ENCODE measurements at places on chromosomes 6 and 20. TPM values are rescaled to one million over a fixed set of nuclear protein-coding genes. Genes with fewer than 3 reads are reported as not detected.
A peak's percentile ranks its signal among the peaks of the same experiment; 100 is the strongest.

SEMG1 gene
- 0.14 TPM for total RNA-seq

DNA sequence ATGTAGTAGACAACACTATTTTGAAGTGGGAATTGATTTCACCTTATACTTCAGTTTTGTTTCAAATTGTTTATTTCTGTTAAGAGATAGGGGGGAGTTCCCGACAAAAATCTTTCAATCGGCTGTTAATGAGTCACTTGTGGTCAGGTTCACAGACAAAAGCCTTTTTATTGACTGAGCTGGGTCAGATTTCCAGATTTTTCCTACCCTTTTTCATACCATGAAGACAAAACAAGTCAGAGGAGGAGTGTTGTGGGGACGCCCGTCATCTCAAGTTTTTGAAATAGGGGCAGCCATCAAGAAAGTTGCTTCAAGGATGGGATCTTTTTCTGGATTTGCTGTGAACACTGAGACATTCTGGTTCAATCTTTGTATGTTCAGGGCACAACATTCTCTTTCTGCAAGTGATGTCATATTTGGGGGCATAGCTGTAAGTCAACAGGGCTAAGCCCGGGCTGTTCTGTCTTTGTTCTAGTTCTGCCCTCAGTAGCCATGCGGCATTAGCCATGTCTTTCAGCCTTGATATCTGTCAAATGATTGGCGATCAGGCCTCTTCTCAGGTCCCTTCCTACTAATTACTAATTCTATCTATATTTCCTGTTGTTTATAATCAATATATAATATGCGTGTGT, 496.0 kb upstream of the MARCKS start:
- no peak for DNase-seq

DNA sequence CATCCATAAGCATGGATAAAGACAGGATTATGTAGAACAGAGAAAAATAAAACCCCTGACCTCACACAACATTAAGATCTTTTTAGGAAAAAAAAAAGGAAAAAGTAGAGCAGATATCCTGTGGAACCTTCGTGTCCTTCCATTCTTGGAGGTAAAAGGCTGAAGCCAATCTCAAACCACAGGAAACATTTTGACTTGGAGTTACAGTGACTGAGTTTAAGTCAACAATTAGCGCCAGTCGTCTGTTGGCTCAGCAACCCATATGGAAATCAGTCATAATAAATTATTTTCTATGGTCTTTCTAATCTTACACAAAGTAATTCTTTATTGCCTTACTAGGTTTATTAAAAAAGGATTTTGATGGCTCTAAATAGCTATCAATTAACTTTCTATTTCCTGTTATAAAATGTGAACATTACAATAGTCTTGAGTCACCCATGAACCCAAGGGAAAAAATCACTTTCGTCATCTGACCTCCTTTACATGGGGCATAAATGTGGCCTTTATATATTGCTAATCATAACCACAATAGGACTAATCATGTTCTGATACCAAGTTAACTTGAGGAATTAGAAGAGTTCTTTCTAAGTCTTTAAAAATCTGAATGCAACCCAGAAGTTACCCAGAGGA, 592.9 kb downstream of the TFAP2B start:
- no peak for DNase-seq

- DNase-seq: no peak
Measured at GRCh38 chr20:48425817-48426612, 401.8 kb downstream of the PREX1 start.

GRCh38 chr20:11101243-11101642, 427.4 kb upstream of the JAG1 start:
- no peak for DNase-seq

RBM12 gene
- 73.0 TPM for total RNA-seq

DNA sequence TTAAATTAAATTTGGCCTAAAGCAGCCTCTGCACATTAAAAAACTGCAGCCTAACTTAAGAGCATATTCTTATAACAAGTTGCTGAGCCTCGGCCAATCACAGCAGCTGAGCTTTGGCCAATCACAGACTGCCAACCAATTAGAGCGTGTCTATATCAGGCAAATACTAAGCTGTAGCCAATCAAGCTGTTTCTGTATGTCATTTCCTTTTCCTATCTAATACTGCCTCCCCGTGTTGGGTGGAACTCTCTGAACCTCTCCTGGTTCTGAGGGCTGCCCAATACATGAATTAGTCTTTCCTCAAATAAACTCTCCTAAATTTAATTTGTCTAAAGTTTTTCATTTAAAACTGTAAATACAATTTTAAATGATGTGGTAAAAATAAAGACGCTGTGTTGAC, 3.9 kb upstream of the TMEM244 start:
- DNase-seq: no peak

- DNase-seq: no peak
Measured at GRCh38 chr6:110270165-110270564, 88.0 kb downstream of the METTL24 start.

PBOV1 gene
- total RNA-seq: not detected

SCAND1 gene
- total RNA-seq: 92.7 TPM

FAM162B gene
- 0.85 TPM for total RNA-seq

DNA sequence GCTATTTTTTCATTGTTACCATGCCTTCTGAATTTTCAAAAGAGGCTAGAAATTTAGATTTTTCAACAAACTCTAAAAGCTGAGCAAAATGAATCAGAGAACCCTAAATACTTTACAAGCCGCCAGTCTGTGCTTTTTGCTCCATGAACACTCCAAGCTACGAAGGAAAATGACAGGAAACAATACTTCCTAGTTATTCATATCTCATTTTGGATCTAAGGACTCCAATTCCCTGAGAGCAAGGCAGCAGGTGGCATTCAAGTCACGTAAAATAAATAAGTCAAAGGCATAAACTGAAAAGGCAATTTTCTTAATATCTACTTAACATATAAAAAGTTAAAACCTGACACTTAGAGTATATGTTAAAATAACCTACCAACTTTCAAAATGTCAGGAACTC, 50.6 kb downstream of the PDSS2 start:
- no peak for DNase-seq

DNA sequence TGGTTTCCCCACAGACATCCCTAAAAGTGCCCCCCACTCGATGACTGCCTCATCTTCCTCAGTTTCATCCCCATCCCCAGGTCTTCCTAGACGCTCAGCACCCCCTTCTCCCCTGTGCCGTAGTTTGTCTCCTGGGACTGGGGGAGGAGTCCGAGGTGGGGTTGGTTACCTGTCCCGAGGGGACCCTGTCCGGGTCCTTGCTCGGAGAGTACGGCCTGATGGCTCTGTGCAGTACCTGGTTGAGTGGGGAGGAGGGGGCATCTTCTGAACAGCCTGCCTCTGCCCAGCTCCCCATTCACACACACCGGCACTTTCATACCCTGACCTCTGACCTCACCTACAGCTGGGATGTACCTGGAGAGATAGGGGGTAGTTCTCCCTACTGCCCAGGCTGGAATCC, 2.1 kb downstream of the CUTA start:
- DNase-seq: no peak

C6orf163 gene
- 2.7 TPM for total RNA-seq

GRCh38 chr6:43963203-43963602, 164.0 kb downstream of the MRPL14 start:
- no peak for DNase-seq

TRIM15 gene
- 62.5 TPM for total RNA-seq

GRCh38 chr6:52360028-52360427, 1.9 kb upstream of the PAQR8 start:
- DNase-seq: no peak

GRCh38 chr6:119476024-119476423, 126.5 kb upstream of the MAN1A1 start:
- no peak for DNase-seq

GRCh38 chr6:144317736-144318135, 32.6 kb downstream of the UTRN start:
- DNase-seq: no peak

- DNase-seq: peak; percentile 63
Measured at GRCh38 chr6:158939255-158940159, 60.5 kb downstream of the RSPH3 start.

- DNase-seq: no peak
Measured at GRCh38 chr6:135537741-135538301, 40.3 kb upstream of the AHI1 start.

DNA sequence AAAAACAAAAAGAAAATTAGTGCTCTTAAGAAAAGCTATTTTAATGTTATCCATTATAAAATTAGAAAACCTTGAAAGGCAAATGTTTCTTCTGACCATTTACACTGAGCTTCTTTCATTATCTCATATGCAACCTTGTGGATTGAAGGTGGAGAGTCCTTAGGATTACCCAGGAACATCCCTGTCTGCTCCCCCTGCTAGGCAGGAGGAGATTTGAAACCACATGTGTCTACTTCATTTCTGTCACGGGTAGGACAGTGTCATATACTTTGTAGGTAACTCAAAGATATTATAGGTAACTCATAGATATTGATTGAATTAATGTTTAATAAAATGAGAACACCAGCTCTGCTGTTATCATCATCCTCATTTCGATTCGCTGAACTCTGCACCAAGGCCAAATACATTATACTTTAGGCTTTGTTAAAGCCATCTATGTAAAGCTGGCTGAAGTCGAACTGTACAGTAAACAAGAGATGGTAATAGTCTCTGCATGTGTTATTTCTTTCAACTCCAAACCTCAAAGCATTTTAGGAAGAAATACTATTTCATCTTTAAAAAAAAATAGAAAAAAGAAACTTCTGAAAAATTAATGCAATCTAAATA, 49.5 kb downstream of the HDAC2 start:
- no peak for DNase-seq

DNA sequence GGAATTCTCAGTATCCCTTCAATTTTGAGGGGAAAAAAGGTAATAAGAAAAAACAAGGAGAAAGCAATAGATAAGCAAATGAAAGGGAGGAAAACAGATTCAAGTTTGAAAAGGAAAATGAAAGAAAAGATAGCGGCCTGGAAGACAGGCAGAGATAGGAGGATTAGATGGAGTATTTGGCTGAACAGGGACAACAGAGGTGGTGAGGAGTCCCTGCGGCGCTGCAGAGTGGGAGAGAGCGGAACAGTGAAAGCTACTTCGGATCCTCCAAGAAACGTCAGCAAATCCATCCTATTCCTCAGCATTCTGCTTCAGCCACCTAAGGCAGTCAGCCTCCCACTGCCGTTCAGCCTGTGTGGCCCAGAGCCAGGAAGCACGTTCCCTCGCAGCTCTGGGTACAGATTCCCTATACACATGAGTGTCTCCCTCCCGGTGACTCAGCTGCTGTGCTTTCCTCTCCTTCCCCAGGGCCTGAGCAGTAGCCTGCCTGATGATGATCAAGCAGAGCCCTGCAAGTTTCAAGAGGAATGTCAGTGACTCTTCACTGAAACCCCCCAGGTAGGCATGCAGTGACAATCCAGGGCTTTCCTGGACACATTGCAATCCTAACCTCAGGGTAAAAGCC, 43.4 kb upstream of the CDYL start:
- DNase-seq: no peak

HLA-DPA1 gene
- total RNA-seq: 14.8 TPM

GRCh38 chr6:88105741-88106340, 58.2 kb downstream of the SPACA1 start:
- no peak for DNase-seq

CCN6 gene
- total RNA-seq: not detected

- DNase-seq: peak; percentile 51
Measured at GRCh38 chr6:41767112-41767833, 12.4 kb downstream of the FRS3 start.

DNA sequence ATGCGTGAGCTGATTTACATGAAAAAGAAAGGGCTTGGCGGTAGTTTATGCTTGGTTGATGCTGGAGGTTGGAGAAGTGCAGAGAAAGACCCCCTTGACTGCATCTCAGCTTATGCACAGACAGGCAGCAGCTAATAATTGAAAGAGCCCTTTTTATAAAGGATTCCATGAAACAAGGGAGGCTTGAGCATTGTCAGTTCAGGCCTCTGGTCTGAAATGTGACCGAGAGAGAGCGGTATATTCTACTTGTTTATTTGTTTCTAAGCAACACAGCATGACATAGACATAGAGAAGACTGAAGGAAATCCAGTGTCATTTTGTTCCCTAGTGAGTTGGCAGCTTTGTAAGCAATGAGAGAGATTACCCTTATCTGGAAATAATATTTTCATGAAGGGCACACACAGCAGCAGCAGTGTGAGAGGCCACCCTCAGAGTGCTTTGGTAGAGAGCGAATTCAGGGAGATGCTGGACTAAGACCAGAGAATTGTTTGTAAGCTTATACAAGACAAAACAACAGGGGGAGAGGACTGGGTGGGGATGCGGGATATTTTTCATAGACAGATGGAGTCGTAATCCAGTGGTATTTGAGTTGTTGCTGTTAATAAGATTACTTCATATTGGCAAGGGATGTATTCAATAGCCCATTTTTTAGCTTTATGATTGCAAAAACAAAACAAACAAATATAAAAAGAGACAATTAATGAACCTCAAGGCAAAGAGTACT, 34.6 kb upstream of the LAMA2 start:
- DNase-seq: no peak

RIPOR3 gene
- 3.2 TPM for total RNA-seq

FAM83B gene
- total RNA-seq: 39.4 TPM

ADA gene
- 3.4 TPM for total RNA-seq

DNAH8 gene
- not detected for total RNA-seq

DNA sequence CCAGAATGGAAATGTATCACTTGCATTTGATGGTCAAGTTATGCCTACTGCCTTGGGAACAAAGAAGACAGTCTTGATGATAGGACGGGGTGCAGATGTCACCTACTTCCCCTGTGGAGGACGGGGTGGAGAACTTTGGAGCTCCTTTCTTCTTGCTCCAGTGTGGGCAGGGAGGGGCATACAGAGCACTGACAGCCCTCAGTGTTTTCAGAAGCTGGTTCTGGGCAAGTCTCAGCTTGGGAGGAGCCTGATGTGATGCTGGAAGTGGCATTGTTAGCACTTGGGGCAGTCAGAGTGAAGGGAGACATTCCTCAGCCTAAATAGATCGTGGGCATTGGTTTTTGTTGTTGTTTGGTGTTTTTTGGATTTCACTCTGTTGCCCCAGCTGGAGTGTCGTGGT, 59.7 kb downstream of the SYNJ2 start:
- DNase-seq: no peak

DNA sequence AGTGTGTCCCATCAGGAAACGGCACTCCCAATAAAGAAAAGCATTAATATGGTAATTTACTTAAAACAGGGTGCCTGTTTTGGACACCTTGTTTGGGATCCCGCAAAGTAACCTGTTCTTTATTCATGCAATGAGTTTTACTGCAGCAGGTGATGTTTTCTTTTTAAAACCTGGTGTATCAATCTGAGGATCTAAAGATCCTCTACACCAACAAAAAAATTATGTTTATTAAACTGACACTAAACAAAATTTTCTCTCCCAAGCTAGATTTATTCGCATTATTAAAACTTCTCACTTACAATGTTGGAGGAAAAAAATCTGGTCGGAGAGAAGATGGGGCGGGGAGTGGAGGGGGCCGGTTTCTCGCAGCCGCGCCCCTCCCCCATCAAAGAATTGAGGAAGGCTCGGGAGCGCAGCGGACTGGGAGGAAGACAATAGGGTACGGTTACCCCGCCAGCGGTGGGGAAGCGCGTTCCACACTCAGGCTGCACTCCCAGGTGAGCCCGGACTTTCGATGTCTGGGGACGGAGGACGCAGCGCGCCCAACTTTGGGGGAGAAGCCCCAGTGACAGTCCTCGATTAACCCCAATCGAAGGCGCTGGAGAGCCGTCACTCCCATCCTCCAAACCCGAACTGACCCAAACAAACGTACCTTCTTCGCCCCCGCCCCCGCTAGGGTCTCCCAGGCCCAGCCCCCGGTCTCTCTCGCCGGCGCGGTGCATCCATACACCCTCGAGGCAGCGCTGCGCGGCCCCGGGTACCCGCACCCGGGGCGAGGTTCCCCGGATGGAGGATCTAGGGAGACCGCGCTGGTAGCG, 1.3 kb downstream of the CD24 start:
- peak; percentile 64 for DNase-seq
